ENCODE measurements at places on chromosomes 12 and 14.

GRCh38 chr12:42962384-42962783, 372.8 kb upstream of the PRICKLE1 start:
- no peak for DNase-seq

DNA sequence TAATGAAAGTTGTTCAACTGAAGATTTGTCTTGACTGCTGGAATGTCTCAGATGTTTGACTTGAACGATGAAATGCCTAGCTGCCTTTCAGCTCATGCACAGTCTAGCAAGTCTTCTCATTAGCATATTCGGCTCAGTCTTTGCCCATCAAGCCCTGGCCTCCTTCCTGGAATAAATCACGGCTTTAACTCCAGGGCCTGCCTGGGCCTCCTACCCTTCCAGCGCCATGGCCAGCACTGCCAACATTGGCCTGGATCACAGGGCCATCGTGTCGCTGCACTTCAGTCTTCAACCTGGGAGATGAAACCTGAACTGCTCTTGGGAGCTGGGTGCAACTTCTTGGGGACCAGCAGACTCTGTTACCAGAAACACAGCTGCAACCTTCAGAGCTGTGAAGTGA, 126.7 kb upstream of the TMEM260 start:
- DNase-seq: no peak

- no peak for DNase-seq
These were observed 46.7 kb downstream of the MSRB3 start for GRCh38 chr12:65325183-65325582.

DNA sequence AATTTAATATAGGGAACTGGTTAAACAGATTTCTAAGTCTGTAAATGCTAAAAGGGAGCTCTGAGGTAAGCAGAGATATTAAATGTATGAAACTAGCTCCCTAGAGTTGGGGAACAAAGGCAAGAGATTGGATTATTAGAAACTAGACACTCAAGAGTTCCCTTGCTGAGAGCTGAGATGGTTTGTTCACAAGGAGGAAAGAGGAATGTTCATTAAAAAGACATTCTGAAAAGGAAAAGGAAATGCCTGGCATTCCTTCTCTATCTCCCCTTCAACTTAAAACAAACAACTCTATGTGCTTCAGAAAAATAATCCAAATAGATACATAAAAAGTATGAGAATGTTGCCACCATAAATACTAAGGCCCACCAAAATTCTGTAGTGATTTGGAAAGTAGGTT, 73.7 kb downstream of the GALNT4 start:
- DNase-seq: no peak

DNA sequence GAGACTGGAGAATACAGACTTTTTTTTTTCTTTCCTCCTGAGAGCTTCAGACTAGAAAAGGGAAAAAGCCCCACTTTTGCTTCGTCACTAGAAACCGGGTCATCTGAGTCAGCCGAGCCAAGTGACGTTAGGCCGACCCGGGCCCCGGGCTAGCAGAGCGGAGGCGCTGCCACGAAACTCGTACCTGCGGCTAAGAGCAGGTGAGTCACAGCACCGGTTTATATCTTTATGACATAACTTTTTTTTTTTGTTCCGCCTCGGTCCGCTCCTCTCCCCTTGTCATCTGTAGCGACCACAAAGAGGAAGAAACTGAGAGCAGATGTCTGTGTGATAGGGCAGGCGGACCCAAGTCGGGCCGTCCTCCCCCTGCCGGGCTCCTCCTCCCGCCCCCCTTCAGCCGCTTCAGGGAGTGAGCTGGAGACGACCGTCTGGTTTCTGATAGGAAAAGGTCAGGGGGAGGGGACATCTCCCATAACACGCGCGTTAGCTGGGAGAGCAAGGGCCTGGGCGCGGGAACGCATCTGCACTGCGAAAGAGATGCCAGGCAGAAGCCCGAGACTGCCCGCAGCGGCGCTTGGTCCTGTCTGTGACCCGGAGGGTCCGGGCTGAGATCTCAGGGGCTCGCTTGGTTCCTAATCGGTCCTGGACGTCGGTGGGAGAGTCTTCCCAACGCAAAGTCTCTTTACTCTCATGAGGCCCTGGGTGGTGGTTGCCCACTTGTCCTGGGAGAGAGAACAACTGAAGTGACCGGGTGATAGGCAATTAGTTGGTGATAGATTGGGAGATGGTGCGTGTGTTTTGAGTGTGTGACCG, 586 bp downstream of the TTC6 start:
- DNase-seq: peak; percentile 41

DNA sequence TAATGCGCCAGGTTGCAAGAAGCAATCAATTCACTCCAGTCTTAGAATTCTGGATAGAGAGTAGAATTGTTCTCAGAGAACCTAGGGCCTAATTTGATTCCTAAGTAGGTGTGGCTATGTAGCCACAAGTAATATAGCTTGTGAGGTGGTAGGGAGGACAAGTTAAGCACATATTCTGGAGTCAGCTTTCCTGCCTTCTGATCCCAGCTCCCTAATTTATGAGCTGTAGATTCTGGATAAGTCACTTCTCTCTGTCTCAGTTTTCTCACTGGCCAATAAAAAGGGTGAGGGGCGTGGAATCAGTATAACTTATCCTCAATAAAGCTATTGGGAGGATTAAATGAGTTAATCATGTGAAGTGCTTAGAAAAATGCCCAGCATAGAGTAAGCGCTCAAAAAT, 3.0 kb upstream of the SNW1 start:
- DNase-seq: no peak

GRCh38 chr12:111635524-111635923, 36.4 kb upstream of the ATXN2 start:
- no peak for DNase-seq

DNA sequence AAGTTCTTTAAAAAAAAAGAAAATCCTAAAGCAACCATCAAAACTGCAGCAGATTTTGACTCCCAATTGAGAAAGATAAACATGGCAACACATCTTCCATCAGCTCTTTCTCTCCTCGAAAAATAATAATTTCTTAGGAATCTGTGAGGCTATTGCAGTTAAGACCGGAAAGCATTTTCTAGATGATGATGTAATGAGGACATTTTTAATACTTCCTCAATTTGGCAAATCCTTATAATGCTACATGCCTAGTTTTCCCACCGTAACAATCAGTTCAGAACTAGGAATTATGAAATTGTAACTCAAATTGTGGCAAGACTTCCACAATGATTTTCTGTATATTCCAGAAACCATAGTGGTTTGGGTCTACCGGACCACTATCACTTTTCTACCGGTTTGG, 180.9 kb upstream of the PDE3A start:
- no peak for DNase-seq

DNA sequence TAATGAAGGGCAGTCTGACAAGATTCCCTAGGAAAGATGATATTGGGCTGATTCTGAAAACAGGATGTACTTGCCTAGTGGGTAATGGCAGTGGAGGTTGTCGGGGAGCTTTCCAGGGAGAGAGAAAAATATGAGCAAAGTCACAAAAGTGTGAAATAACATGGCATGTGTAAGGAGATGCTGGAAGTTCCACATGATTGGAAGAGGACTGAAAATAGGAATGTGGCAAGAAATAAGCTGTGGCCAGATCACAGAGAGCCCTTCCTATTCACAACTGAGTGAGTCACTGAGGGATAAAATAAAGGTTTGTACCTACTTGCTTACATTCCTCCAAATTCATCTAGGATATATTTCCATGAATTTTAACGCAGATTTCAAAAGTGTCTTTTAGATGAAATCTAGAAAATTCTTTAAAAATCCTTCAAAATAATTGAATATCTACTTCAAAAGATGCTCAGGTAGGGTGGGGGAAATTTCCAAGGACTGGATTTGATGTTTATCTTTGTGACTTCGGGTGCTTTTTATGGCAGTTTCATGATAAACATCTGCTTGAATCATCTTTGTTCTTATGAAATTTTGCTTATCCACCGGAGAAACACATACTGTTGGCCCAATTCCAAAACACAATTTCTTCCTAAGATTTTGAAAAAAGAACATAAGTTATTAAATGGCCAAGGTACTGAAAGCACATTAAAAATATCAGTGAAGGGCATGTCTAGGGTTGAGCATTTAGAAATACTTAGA, 36.3 kb upstream of the SLC2A13 start:
- no peak for DNase-seq

GRCh38 chr14:69008421-69008884, 29.4 kb upstream of the ACTN1 start:
- no peak for DNase-seq

GRCh38 chr12:6605421-6606330, 1.5 kb downstream of the CHD4 start:
- no peak for DNase-seq

GRCh38 chr14:88493392-88494185, 61.2 kb downstream of the PTPN21 start:
- DNase-seq: no peak

- DNase-seq: no peak
These were observed 10.4 kb upstream of the ENDOU start for GRCh38 chr12:47735649-47736048.

- DNase-seq: no peak
These were observed 5.1 kb upstream of the MAGOHB start for GRCh38 chr12:10618338-10618987.

- DNase-seq: no peak
These were observed 31.5 kb downstream of the CCNK start for GRCh38 chr14:99512571-99513182.

- DNase-seq: no peak
These were observed 13.5 kb downstream of the AMN1 start for GRCh38 chr12:31715283-31715825.

DNA sequence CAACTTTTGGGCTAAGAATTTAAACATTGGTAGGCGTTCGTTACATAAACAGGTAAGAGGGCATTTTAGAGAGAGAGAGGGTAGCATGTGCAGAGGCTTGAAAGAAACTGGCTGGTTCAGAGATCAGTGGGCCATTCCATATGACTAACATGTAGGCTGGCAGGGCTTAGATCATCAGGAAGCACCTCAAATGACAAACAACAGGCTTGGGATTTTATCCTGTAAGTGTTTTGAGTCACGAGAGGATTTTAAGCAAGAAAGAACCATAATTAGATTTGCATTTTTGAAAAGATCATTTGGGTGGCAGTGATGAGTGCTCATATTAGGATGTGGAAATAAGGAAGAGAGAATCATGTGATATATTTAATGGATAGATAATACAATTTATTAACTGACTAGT, 8.7 kb upstream of the PLEKHA5 start:
- no peak for DNase-seq

DNA sequence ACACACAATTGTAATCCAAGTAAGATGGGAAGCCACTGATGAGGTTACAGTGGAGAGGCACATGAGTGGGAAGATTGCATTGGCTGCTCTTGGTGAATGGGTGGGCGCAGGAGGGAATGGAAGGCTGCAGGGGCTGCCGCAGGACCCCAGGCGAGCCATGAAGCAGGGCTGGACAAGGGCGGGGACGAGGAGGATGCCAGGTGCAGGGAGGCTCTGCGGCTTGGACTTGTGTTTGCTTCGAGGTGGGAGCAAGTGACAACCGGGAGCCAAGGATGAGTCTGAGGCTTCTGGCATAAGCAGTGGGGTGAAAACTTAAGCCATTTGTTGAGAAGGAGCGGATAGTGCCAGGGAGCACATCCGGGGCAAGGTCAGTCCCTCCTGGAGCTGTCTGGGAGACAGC, 115.0 kb downstream of the TSPAN9 start:
- DNase-seq: no peak

- DNase-seq: no peak
These were observed 112.0 kb downstream of the DENND5B start for GRCh38 chr12:31478898-31479297.

- DNase-seq: no peak
These were observed 253.9 kb upstream of the SFSWAP start for GRCh38 chr12:131457028-131457310.

GRCh38 chr12:7750350-7750749, 3.2 kb upstream of the CLEC4C start:
- no peak for DNase-seq

DNA sequence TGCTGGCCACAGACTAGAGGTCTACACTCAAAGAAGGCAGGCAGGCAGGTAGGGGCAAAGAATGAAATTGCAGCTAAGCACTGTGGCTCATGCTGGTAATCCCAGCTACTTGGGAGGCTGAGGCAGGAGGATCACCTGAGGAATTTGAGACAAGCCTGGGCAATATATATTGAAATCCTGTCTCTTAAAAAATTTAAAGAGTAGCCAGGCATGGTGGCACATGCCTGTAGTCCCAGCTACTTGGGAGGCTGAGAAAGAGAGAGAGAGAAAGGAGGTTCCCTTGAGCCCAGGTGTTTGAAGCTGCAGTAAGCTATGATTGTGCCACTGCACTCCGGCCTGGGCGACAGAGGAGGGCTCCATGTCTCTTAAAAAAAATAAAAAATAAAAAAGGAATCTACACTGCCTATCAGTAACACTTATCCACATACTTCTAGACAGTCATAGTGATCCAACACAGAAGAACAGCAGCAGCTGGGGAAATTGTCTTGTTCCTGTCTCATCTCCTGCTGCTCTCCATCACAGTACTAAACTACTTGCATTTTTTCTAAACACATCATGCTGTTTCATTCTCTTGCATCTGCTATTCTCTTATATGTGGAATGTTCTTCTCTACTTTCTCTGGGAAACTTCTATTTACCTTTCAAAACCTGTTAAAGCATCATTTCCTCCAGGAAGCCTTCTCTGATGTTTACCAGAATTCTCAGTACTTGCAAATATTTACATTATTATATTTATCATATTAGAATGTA, 57.2 kb downstream of the ATF7 start:
- no peak for DNase-seq

GRCh38 chr12:122503147-122503751, 2.5 kb upstream of the ZCCHC8 start:
- DNase-seq: no peak

DNA sequence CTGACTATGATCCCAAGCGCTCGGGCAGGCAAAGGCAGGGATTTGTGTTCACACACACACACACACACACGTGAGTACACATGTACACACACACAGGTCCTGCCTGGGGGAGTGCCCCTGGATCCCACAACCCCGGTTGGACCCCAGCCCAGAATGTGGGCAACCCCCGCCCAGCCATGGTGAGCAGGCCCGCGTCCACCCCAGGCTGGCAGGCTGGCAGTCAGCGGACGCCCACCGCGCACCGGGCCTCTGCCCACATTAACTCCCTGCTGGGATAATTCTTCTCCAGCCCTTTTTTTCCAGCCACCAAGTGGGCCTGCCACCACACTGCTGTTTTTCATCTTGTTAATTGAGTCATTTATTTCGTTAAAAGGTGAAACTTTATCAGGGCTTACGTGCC, 256.2 kb downstream of the BCL11B start:
- DNase-seq: no peak

All from stimulated activated CD4-positive, alpha-beta T cell treated with anti-CD3 and anti-CD28 coated beads, TNF-alpha, amount 100 ng/mL, for 4 hours (primary cell).